Heart left ventricle (tissue), 16 donors: ENCODE measurements at places on chromosomes 3 and 15.

- no peak for DNase-seq
These were observed 99.2 kb downstream of the PDZRN3 start for GRCh38 chr3:73525591-73525990.

- DNase-seq: no peak
These were observed 123.2 kb downstream of the DNAJB8 start for GRCh38 chr3:128343287-128344051.

- DNase-seq: no peak
These were observed 179.8 kb downstream of the SNRPN start for GRCh38 chr15:25134546-25134945.

DNA sequence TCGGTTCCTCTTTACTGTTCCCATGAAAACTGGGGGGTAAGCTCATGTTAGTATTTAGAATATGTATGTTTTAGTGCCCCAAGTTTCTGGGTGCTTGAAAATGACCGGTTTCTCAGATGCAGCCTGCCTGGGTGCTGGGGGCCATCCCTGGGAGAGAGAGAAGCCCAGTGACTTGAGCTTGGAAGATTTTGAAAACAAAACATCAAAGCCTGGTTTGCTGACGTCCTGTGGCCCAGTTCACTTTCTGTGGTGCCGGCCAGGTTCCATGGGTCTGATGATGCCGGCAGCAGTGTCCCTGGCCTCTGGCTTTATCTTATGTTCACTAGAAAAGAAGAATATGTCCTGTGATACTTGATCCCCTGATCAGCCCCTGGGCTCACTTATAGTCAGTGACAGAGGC, 17.1 kb downstream of the APBA2 start:
- no peak for DNase-seq

GRCh38 chr3:45017821-45018220, 8.3 kb upstream of the CLEC3B start:
- DNase-seq: no peak

- DNase-seq: no peak
These were observed 681.6 kb upstream of the ARPP21 start for GRCh38 chr3:34957677-34958076.

DNA sequence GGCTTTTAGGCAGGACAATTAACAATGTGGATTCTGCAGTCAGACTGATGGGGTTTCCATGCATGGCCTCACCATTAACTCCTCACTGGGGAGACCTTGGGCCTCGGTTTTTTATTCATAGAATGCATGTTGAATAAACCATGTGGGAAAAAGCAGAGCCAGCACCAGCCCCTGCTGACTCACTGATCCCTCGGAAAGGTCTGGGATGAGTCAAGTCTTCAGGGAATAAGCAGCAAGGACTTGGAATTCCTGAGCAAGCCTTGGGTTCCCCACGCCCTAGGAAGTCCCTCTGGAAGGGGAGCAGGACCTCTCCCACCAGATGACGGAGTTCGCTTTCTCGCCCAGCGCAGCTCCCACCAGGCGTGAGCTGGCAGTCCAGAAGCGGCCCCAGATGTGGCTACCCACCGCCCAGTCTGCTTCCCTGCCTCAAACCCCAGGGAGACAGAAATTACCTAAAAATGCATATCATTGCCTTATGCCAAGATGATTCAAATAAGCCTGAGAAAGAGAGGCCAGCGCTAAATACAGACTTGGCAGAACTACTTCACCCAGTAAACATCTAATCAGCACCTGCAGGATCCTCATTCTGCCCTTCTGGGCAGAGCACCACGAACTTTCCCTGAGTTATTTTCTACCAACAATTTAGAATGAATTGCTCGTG, 45.4 kb downstream of the BTD start:
- DNase-seq: peak; percentile 79

DNA sequence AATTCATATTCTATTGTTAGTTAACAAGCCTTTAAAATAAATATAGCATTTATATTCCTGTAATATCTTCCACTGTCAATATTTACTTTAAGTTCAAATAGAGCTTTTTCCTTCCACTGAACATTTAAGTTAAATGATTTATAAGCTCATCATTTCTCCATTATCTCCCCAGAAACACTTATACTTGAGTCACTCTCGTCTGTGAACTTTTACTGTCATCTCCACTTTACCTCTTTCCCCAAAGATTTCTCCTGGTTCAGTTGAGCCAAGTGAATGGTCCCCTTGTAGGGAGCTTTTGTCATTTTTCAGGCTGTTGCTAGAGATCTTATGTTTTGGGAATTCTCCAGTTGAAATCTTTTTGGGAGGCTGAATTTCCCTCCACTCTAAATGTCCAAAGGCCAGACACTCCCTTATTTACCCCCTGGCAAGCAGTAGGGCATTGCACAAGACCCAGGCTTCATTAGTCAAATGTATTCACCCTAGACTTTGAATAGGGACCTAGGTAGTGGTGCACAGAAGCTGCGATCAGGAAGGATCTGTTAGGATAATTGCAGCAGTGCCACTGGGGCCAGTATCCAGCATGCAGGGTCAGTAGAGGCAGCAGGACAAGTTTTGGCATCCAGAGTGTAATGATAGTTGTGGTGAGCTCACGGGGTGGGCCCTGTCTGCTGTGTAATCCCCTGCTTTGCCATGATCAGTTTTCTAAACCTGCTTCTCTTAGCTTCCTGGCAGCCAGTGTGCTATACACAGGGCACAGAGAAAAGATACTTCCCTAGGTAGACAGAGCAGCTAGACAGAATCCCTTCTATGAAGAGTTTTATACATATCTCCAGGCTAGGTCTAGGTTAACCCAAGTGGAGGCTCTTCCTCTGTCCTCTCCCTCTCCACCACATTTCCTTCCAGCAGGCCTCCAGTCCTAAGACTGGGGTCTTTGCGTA, 356.5 kb upstream of the SLCO3A1 start:
- DNase-seq: no peak

DNA sequence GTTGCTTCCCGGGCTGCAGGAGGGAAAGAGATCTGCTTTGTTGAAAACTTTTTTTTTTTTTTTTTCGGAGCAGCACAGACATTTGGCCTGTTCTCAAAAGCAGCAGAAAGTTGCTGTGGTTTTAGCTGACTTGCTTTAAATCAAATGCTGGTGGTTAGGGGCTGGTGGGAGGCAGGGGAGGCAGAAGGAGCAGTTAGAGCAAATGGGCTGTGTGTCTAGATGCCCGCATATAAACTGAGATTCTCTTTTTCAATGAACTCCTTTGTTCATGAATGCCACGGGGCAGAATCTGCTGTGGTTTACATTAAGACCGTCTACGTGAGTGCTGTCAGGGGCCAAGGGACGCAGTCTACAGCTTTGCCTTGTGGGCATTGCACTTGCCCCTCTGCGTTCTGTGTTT, 95.9 kb downstream of the FLNB start:
- DNase-seq: no peak

GRCh38 chr3:156274791-156275190, 154.4 kb downstream of the KCNAB1 start:
- no peak for DNase-seq

DNA sequence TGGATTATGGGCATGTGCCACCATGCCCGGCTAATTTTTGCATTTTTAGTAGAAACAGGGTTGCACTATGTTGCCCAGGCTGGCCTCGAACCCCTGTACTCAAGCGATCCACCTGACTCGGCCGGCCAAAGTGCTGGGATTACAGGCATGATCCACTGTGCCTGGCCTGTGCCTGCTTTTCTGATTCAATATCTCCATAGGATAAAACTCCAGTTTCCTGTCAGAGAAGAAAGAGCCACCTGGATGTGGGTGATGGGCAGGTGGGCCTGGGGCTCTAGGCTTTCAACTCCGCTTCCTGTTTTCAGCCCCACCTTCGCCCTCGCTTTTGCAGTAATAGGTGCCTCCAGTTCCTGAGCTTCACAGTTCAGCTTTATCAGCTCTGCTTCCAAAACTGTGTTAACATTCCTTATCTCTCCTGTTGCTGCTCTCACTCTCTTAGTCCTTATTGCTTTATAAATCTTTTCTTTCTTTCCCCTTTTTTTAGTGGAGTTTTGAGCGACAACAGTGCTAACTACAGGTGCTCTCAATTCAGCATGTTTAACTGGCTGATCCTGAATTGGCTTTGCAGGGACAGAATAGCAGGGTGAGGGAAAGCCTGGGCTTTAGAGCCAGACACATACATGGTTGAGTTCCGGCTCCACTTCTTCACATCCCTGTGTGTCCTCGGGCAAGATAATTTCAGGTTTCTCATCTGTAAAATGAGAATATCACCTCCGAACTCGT, 21.1 kb upstream of the PDE8A start:
- DNase-seq: no peak

GRCh38 chr15:74257623-74258022, 21.5 kb downstream of the CCDC33 start:
- no peak for DNase-seq

- DNase-seq: no peak
These were observed at the start of the genes DUOX1 and DUOXA1 for GRCh38 chr15:45129651-45130129. Gene DUOX1 (plus strand): TSS chr15:45129994. CDS start chr15:45131967, 1,973 bp downstream. Gene DUOXA1 (minus strand): TSS chr15:45129879. CDS start chr15:45123014, 6,865 bp downstream.

- DNase-seq: no peak
These were observed 46.7 kb downstream of the NKIRAS1 start for GRCh38 chr3:23869977-23870662.

DNA sequence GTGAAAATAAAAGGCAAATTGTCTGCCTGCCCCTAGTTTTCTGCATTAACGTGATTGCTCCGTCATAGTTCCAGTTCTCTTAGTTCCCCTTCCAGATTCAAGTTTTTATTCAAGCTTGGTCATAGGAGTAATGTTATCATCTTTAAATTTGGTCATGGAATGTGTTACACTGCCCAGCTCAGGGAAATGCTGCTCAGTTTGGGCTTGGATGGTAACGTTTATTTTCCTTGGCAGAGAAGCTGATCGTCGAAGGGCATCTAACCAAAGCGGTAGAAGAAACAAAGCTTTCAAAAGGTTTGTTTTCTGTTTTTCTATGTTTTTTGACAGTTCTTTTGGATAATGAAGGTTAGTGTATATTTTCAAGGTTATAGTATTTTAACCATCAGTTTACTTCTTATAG, 118.4 kb upstream of the FLNB start:
- DNase-seq: no peak

GRCh38 chr3:104032283-104032682, 1334.4 kb upstream of the ALCAM start:
- no peak for DNase-seq

- DNase-seq: no peak
These were observed 276.3 kb upstream of the MCTP2 start for GRCh38 chr15:93954985-93955571.

GRCh38 chr3:183354325-183354831, 74.0 kb downstream of the MCF2L2 start:
- no peak for DNase-seq

DNA sequence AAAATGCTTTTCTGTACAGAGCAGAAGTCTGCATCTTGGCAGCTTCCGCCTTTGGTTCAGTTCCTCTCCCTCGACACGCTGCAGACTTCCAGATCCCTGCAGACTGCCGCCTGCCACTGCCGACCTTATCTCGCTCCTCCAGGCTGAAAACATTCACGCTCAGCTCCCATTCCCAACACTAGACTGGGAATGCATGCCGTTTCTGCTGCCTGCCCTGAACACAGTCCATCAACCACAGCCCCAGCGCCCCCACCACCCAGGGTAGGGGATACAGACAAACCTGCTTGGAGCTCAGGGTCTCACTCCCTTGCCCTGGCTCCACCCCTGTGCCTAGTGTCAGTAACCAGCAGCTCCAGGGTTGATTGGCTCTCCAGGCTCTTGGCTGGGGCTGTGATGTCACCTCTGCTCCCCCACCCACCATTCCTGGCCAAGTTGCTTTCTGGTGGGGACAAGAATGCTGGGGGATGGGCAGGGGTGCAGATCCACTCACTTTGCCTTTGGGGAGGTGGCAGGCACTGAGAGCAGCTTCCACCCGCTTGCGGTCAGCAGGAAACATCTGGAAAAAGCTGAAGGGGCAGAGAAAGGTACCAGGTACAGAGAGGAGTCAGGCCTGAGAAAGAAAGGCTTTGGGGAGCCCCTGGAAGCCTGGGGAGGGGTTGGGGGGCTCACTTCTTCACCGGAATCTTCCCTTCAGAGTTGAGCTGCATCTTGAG, 6.1 kb downstream of the PLCB2 start:
- DNase-seq: no peak

DNA sequence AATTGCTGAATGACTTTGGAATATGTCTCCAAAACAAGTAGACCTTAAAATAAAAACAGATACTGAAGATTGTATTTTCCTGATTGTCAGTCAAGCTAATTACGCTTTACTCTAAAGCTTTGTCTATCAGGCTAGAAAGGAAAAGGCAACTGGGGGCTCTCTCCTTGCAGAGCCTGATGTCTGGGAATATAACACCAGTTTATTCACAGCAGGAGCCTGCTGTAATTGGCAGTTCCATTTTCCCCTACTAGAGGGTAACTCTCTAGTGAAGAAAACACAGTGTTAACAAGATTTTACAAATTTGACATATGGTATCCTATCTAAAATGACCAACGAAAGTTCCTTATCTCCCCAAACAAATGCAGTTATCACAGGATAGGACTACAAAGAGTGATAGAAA, 158.8 kb downstream of the PDZRN3 start:
- no peak for DNase-seq

- DNase-seq: no peak
These were observed 413.1 kb downstream of the MCTP2 start for GRCh38 chr15:94644433-94644832.

DNA sequence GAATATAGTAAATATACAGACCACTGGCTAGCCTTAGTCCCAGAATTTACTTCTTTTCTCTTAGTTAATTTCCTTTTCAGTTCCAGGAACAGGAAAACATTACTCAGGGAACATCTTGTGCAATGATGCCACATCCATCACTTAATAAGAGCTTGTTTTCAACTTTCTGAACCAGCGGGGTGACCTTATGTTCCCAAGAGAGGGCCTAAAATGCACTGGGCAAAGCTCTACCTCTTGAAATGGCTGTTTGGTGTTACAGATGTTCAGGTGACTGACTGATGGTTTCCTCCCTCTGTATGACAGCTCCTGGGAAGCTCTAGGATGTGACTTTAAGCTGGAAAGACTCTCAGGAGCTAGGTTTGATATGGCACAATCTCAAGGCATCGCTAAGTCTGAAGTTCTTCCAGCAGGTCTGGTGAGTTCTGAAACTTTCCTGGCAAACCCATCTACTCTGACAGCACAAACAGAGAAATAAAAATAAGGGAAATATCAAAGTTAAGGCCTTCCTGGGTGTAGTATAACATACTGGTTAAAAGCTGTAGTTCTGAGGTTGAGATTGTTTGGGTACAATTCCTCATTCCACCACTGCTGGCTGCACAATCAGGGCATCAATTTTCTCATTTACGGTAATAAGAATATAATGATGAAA, 98.6 kb downstream of the ZIC1 start:
- DNase-seq: no peak

DNA sequence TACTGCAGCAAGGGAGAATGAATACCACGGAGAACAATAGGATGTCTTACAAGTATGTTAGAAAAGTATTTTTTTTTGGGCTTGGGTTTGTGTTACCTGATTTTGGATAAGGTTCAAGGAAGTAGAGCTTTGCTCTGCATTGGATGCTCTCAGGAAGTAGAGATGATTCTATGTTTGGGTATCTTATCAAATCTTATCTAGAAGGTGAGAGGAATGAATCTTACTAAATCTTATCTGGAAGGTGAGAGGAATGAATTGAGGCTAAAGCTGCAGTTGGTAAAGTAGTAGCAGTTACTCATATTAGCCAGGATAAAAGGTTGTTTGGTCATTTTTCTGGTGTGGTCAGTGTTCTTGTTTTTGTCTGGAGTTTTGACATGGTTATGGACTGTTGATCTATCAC, 17.4 kb downstream of the TFG start:
- DNase-seq: no peak
